Keratinocyte (primary cell): ENCODE measurements at places on chromosomes 3 and 15. TPM values are rescaled to one million over a fixed set of nuclear protein-coding genes. Genes with fewer than 3 reads are reported as not detected.

DNA sequence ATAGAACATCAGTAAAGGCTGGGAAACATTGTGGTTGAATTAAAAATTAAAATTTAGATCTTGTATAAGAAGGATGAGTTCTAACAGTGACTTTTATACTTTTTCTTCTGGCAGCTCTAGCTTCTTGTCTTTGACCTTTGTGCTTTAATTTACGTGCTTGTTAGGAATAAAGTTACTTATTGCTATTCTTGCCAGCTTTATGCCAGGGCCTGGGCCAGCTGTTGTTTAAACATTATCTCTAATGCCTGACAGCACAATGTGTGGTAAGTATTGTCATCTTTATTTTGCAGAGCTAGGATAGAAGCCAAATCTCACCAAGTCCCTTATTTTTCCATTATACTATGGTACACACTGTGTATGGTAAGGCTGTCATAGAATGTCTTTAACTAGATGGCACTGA lies 766.7 kb upstream of the GOLIM4 start:
- DNase-seq: no peak

DNA sequence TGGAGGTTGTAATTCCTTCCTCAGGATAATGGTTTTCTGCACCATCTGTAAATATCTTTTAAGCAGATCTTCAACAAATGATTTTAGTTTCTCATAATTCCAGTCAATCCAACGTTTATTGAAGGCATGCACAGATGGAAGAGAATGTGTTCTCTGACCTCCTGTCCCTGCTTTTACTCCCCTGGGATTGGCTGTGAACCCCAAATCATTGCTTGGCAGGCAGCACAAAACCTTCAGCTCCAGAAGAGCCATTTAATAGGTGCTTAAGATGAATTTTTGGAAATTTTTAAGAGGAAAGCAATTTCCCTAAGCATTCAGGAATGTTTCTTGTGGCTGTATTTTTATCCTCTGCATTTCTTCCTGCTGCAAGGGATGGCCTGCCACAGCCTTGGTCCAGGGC lies 25.5 kb upstream of the THSD4 start:
- DNase-seq: no peak

DNA sequence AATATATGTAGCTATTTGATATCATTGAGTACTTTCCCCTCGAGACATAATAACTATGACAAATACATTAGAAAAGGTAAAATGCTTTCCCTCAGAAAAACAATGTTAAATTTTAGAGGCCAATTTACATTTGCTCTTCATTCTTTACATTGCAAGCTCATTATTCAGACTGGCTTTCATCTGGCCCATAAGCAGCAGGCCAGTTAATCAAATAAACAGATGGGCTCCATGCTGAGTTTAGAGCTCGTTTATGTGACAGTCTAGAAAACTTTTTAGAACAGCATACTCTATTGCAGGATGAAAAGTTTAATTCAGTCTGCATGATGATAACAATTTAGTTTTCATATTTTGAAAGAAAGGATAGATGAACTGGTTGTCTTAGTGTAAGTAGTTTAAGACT lies 150.6 kb downstream of the DUT start:
- no peak for DNase-seq

DNA sequence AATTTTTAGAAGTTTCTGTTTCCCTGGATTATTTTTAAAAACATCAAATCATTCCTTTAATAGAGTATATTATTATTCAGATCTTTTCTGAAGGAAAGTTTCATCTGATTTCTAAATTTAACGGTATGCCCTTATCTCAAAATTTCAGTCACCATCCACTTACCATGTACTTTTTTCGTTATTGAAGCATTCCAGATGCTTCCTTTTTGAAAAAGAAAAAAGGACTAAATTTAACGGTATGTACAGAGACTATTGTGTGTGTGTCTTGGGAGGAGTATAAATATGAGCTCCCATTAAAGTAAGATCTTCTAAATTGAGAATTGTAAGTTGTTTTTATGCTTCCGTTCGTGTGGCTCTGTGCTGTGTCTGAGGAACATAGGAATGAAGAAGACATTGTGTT lies 517.4 kb upstream of the GOLIM4 start:
- DNase-seq: no peak

GRCh38 chr3:71784914-71785531 lies at the start of gene PROK2:
Gene PROK2, minus strand, starts transcription at chr3:71785148. Its CDS starts 96 bp downstream, at chr3:71785052.
- DNase-seq: no peak

- no peak for DNase-seq
Measured at GRCh38 chr3:134214239-134214638, 36.4 kb downstream of the RYK start.

GRCh38 chr3:64552966-64553365 lies 134.8 kb downstream of the ADAMTS9 start:
- no peak for DNase-seq

- DNase-seq: no peak
Measured at GRCh38 chr15:26126070-26126469, 262.9 kb upstream of the ATP10A start.

GRCh38 chr15:69929905-69930630 lies 167.6 kb downstream of the TLE3 start:
- DNase-seq: no peak

GRCh38 chr15:82553846-82554245 lies 13.6 kb upstream of the RPS17 start:
- DNase-seq: no peak

DNA sequence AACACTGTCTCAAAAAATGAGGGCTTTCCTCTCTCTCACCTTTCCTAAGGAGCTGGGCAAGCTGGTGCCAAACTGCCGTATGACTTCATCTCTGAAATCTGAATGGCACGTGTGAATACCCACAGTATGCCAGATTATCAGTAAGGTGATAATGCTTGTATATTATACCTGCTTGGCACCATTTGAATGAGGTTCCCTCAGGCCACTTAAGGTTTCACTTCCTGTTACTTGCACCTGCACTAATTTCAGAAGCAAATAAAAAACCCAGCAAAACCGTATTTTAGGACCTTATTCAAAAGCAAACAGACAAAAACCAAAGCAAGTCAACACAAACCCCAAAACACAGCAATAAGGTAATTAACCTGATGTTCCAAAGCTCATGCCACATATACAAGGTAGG lies 19.7 kb downstream of the FOXP1 start:
- no peak for DNase-seq

DNA sequence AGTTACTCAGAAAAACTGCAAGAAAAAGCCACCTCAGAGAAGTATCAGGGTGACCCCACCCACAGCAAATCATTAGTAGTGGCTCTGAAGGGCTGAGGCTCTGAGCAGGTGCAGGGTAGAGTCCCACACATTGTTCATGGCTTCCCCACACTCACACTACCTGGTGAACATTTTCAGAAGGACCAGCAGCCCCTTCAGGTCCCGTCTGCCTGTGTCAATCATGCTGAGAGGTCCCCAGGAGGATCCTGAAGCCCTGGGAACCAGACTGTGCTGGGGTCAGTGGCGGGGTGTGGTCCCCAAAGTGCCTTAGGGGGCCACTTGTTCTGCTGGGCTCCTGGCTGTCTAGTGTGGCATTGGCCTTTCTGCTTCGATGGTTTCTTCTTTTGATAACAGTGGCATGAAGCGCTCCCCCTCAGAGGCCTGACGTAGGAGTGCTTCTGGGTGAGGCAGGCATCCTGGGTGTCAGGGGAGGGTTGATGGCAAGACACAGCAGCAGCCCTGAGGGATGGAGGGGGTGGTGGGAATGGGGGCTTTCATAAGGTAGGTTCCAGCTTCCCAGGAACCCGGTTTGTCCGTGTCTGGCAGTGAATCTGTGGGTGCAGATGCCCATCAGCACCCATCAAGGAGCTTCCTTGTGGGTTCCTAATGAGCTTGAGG lies 19.0 kb upstream of the FANCD2 start:
- no peak for DNase-seq

- DNase-seq: no peak
Measured at GRCh38 chr15:38843736-38844590, 279.3 kb upstream of the RASGRP1 start.

- no peak for DNase-seq
Measured at GRCh38 chr15:63434576-63435186, 53.0 kb upstream of the CA12 start.

GRCh38 chr3:192841428-192841827 lies 76.2 kb downstream of the MB21D2 start:
- no peak for DNase-seq

- DNase-seq: no peak
Measured at GRCh38 chr3:149772861-149773260, 19.5 kb downstream of the ANKUB1 start.

DNA sequence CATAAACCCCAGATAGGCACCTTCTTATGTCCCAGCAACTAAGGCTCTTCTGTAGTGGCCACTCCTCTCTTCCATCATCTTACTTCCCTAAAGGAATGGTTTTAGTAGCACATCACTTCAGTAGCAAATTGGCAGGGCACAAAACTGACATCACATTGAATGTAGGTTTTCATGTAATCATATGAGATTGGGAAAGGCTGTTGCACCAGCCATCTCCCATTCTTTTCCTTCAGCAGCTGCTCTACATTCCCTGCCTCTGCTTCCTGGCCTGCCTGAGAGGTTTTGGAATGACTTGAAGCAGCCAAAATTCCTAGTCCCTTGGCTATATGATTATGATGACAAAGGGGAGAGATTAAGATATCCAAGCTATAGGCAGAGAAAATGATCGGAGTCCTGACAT lies 36.5 kb downstream of the NSUN3 start:
- no peak for DNase-seq

DNA sequence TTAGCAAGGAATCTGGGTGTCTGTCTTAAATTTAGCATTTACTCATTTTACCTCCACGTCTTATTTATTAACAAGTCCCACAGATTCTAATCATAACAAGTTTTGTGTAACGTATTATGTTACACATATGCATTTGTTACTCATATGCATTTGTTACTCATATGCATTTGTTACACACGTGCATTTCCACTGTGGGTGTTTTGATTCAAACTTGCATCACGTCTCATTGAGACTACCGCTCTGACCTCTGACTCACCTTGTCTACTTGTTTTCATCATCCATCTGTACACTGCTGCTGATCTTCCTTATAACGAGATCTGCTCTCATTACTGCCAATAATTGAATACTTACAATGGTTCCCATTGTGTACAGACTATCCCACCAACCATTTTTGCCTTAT lies 1141.4 kb downstream of the TBL1XR1 start:
- no peak for DNase-seq

- DNase-seq: no peak
Measured at GRCh38 chr3:110816008-110816407, 255.6 kb upstream of the NECTIN3 start.

DNA sequence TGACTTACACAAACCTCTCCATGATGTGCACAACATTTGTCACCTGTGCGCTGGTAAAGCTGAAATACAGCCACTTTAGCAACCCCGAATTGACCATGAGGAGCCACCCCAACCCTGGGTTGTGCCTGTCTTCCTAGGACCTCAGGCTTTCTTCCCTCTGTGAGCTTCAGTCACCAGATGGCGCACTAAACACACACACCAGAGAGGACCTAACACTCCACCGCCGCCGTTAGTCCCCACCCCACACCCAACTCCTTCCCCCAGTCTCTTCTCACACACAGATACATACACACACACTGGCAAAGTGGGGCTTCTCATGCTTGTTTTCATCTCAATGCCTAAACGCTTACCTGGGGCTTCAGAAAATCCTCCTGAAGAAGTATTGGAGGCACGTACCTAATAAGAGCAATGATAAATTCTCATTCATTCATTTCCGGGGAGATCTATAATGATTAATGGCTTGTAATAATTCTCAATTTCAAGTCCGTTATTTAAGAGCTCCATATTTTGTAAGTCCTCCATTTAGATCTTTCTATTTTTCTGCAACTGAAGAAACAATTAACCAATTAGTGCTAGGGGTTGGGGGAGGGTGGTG lies 2.1 kb upstream of the CCDC80 start:
- DNase-seq: no peak

DNA sequence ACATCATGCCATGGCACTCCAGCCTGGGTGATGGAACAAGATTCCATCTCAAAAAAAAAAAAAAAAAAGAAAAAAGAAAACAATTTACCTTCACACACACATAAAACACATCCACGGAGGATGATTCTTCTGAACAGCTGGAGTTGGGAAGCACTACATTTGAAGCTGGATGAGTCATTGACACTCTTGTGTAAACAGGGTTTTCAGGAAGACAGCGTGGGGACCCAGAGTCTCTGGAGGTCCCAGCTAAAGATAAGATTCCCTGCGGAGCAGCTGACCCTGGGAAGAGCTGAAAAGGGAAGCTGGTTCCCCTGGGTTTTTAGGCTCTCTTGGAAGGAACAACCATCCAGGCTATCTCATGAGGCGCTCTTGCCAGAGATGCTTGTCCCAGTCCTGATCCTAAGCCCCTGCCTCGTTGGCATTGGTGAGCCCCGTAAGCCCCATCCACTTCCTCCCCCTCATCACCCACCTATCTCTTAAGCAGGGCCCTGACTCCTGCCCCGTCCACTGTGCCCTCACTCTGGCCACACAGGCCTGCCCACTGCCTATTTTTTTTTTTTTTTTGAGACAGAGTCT lies 32.0 kb upstream of the FURIN start:
- DNase-seq: no peak

GRCh38 chr3:119145128-119145499 lies 851 bp upstream of the TEX55 start:
- no peak for DNase-seq

GRCh38 chr3:175608911-175609310 lies 749.8 kb downstream of the NAALADL2 start:
- no peak for DNase-seq

GRCh38 chr15:60917461-60918145 lies 311.5 kb downstream of the RORA start:
- DNase-seq: no peak

DNA sequence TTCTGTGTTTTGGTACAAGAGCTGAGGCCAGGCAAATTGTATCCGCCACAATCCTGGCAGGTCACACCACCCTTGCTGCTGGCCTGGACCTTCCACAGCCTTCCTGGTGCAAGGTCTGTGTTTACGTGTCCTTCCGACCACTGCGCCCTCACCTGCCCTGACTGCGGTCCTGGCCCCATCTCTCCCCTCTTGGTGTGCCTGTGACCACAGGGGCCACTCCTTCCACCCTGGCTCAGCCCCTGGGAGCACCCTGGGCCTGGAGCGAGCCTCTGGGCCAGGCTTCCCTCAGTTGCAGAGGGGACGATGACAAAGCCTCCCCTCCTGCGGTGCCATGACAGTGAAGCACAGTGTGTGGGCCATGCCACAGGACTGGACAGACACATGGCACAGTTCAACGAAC lies 104.5 kb downstream of the PLXNA1 start:
- DNase-seq: no peak

GRCh38 chr3:132245552-132246142 lies 71.6 kb upstream of the ACP3 start:
- no peak for DNase-seq

Gene BFSP2
- not detected in 3 replicates for polyA plus RNA-seq

Gene MYD88
- 44.0 to 72.8 TPM (median 46.2 TPM) in 3 replicates for polyA plus RNA-seq

Gene SLC25A20
- polyA plus RNA-seq: 22.4 to 27.4 TPM (median 22.6 TPM) in 3 replicates

Gene ARPP21
- not detected in 3 replicates for polyA plus RNA-seq

Gene TMEM212
- polyA plus RNA-seq: 0.12 TPM in 1 of 3 replicates, not detected in the others

Gene PPP1R14D
- not detected in 3 replicates for polyA plus RNA-seq

Gene SMAD6
- 0.01 to 0.04 TPM (median 0.03 TPM) in 3 replicates for polyA plus RNA-seq

Gene CLDN16
- polyA plus RNA-seq: 0.52 to 2.6 TPM (median 0.88 TPM) in 3 replicates

Gene TAGLN3
- polyA plus RNA-seq: 6.4 to 8.9 TPM (median 8.5 TPM) in 3 replicates

Gene CKMT1A
- 47.4 to 70.1 TPM (median 60.0 TPM) in 3 replicates for polyA plus RNA-seq

Gene HIGD2B
- polyA plus RNA-seq: not detected in 3 replicates
